A549 (cell line): ENCODE measurements at places on chromosomes 6 and 20. TPM values are rescaled to one million over a fixed set of nuclear protein-coding genes. Genes with fewer than 3 reads are reported as not detected.
A peak's percentile ranks its signal among the peaks of the same experiment; 100 is the strongest.

GRCh38 chr6:15389084-15389764 is 143.4 kb downstream of the JARID2 start:
- DNase-seq: no peak

DNA sequence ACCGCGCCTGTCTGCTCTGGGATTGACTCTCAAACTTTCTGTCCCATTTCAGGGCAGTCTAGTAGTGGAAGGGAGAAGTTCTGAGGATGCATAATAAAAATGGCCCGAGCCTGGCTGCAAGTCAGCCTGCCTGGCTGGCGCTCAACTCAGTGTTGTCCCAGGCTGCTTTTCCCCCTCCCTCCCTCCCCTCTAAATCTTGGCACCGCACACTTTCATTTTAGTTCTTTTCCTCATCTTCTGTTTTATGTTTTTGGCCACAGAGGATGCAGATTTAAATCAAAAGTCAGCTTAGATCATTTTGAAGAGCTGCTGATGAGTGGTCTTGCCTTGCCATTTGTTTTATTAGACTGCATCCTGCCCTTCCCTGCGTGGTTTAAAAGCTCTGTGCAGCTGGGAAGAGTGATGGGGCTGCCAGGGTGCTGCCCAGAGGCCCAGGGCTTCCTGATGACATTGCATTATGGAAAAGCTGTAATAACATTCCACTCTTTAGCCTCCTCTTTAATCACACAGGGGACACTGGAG is 6.5 kb upstream of the UQCC2 start:
- no peak for DNase-seq

GRCh38 chr6:147207351-147207750 is 3.1 kb downstream of the STXBP5 start:
- no peak for DNase-seq

DNA sequence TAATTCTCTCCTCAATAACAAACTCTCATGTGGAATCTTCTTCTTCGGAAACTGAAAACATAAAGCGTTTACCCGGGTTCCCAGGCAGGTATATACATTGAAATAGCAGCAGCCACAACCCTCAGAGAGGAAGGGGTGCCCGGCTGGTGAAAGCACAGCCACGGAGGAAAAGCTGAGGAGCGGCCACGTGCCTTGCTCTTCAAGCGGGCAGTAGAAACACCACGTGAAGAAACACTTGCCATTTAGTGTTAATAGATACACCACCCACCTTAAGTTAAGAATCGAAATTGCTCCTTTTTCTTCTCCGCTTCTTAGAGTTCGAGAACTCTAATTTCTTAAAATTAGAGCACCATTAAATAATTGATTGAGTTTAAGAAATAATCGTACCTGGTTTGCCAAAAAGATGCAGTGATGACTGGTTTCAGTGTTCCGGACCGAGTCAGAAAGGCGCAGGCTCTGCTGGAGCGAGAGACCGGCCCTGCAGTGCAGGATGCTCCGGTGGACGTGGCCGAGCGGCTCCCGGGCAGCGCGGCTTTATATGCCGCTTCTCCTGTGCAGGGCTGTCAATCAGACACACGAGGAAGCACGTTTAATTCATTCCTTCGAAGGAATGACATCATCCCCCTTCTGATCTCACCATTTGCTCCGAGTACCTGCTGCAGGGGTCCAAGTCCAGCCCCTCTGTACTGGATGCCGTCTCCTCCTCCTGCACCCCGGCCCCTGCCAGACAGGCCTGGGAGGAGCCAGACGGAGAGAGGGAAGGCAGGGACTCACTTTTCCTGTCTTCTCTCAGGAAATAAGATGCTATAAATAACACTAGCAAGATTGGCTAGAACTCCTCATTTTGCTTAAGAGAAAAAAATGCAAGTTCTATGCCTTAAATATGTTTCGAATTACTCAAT is at the start of gene THBS2:
TSS of gene THBS2 (minus strand) at position 510 of the 902 bp plus-strand sequence. CDS start 3,062 bp downstream, outside the sequence.
- DNase-seq: no peak

- no peak for DNase-seq
Observed at GRCh38 chr6:15904651-15905376, 224.1 kb upstream of the MYLIP start.

- DNase-seq: no peak
Observed at GRCh38 chr6:88919032-88919431, 44.4 kb downstream of the RNGTT start.

GRCh38 chr20:825710-826421 is 7.6 kb upstream of the FAM110A start:
- no peak for DNase-seq

DNA sequence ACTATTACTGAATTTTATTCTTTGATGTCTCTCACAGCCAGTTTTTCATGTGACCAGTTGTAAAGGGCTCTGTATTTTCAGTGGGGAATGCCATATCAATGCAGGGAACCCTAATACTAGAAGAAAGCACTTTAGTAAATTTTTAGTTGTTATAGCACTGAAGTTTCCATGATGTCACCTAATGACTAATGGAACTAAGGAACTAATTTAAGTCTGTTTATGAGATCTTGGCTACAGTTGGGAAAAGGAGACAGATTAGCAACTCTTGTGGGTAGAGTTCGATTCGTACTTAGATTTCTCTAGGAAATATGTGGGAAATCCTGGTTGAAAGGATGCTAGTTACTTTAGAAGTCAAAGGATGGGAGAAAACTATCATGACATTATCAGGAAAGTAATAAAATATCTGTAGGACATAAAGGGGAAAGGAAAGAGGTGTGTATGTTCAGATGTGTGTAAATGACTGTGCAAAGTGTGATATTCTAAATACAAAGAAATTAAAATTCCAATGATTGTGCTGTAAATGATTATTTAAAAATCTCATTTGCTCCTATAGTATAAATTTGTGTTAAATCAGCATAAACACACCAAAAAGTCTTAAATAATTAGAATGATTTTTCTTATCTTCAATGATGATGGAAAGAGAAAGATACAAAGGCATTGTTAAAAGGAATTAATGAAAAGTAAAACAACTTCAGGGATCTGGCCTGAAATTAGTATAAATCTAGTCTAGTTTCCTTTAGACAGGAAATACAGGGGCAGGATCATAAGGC is 103.4 kb downstream of the LRRC1 start:
- DNase-seq: no peak

DNA sequence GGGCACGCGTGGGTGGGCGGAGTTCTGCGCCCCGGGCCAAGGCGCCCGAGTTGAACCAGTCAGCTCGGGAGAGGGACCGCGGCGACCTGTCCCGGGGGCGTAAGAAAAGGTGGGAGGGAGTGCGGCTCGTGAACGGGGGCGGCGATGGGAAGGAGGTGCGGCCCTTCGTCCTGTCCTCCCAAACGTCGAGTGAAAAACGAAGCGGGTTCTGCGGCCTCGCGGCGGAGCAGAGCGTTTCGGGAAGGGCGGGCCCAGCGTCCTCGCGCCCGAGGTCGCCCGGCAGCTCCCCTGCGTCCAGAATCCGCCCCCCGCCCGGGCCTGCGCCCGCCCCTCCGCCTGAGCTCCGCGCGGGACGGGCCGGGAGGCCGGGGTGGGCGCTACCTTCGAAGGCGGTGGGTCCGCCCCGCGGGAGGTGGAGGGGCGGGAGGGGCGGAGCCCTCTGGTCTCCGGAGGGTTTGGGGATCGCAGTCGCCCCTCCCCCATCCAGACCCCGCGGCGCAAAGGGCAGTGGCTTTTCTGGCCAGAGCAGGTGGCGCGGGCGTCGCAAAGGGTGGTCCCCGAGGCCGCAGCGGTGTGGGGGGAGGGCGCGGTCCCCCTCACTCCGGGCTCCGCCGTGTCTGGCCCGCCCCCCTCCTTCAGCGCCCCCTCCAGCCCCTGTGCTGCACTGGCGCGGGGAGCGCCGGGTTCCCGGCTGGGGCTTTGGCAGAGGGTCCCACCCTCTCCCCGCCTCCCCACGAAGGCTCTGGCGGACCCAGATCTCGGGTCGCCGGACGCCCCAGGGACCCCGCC is 838 bp downstream of the STMN3 start:
- DNase-seq: no peak

DNA sequence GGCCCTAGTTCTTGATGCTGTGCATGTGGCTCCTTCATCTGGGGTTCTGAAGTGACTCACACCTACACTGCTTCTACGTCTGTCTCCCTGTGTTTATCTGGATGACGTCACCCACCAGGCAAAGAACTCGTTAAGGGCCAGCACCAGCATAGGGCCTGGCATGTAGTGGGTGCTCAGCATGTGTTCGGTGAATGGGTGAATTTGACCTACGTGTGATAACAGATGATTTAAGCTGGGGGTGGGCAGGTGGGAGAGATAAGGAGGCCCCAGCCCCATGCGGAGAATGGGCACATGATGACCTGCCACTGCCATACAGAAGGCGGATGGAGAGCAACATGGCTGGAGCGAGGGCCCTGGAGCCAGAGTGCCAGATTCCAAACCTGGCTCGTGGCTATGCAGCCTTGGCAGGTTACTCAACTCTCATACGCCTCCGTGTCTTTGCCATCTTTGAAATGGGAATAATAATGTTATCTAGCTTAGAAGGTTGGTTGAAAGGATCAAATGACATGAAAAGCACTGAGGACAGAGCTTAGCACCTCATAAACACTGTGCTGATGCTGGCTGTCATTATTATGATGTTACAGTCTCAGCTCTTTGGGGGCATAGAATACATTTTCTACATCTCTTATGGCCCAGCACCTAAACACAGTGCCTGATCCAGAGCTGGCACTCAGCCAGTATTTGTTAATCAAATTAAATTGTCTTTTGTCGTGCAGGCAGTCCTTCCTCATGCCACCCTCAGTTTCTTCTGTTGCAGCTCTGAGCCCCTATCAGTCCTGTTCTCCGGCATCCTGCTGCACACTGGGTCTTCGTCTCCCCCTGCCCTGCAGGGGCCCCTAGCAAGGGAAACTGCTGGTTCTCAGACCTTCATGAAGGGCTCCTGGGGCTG is 39.6 kb downstream of the VEGFA start:
- DNase-seq: peak; percentile 28

DNA sequence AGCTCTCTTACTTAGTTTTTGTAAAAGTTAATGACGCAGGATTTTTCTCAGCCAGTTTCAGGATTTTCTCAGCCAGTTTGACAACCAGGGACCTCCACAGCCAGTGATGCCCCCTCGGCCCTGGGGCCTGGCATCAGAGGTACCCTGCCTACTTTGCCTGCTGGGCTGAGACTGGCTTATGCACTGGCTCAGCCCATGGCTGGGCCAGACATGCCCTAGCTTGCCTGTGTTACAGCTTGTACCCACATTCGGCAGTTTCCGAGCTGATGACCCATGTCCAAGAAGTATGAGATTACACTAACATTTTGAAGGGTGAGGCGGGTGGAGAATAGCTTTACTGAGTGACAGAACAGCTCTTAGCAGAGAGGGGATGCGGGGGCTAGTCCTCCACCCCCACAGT is 406.1 kb upstream of the HSF2 start:
- no peak for DNase-seq

- no peak for DNase-seq
Observed at GRCh38 chr6:131937226-131937625, 13.9 kb downstream of the CCN2 start.

GRCh38 chr6:756224-756623 is 63.3 kb upstream of the EXOC2 start:
- no peak for DNase-seq

DNA sequence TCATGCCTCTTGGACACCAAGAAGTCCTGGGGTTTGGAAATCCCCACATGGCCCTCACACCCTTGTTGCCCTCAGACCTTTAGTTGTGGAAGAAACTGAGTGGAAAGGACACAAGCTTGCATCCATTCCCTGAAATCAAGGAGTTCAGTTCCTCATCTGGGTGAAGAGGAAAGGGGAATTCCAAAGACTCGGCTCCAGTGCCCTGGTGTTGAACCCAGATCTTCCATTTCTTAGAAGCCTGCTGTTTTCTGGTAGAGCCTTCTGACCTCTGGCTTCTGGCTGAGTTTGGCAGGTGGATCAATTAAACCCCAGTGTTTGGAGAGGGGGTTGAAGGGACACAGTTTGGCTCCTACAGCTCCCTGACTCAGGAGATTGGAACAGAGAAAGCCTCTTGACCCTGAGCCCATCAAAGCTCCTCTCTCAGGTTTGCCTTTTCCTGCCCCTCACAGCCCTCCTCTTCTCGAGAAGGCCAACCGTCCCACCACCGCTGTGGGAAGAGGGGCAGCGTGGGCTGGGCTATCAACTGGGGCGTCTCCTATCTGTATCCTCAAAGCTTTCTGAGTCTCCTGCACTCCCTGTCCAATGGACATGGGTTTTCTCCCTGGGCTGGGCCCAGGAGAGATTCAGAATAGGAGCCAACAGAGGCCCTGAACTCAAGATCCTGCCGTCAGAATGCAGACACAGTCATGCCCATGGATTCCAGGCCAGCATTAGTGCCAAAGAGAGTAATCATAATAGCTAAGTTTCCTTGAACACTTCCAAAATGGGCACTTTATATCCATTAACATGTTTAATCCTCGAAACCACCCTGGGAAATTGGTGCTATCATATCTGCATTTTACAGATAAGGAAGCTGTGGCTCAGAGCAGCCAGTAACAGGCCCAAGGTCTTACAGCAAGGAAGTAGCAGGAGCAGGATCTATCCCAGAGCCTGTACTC is 146.2 kb downstream of the VEGFA start:
- no peak for DNase-seq

GRCh38 chr6:169824021-169824420 is 72.6 kb downstream of the ERMARD start:
- no peak for DNase-seq

- no peak for DNase-seq
Observed at GRCh38 chr20:17919149-17919548, 49.4 kb downstream of the SNX5 start.

- no peak for DNase-seq
Observed at GRCh38 chr6:108806665-108807064, 41.6 kb upstream of the ARMC2 start.

DNA sequence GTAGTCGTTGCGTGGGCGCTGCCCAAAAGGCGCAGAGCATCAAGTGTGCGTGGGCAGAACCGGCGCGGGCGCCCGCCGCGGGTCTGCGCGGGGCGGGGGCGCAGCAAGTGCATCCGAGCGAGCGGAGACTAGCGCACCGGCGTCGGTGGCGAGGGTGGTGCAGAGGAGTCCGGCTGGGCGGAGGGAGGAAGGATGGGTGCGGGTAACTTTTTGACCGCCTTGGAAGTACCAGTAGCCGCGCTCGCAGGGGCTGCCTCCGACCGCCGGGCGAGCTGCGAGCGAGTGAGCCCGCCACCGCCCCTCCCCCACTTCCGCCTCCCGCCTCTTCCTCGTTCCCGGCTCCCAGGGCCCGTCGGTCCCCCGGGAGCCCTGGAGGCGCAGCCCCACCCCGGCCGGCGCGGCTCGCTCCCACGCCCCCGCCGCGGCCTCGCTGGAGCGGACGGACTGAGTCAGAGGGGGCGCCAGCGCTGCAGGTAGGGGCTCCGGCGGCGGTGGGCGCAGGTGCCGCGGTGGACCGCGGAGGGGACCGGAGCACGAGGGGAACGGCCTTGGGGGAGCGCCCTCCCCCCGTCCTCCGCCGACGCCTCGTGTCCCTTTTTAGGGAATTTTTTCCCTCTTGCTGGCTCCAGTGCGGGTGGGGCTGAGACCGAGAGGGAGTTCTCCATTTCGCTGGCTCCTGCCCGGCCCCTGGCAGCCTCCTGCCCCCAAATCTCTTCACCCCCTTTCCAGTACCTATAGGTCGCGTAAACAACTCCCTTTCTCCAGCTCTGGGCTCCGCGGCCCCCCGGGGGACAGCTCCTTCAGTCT is 1.6 kb upstream of the DBNDD2 start:
- peak; percentile 25 for DNase-seq

Gene TMEM170B
- polyA plus RNA-seq: 2.0 to 2.5 TPM (median 2.0 TPM) in 3 replicates

Gene LHFPL5
- polyA plus RNA-seq: 0.10 to 0.17 TPM (median 0.16 TPM) in 3 replicates

Gene NUP153
- 25.3 to 27.8 TPM (median 26.4 TPM) in 3 replicates for polyA plus RNA-seq

Gene POU5F1
- 2.7 to 3.5 TPM (median 2.8 TPM) in 3 replicates for polyA plus RNA-seq

Gene HLA-DRA
- not detected in 3 replicates for polyA plus RNA-seq

Gene CST5
- polyA plus RNA-seq: not detected in 3 replicates

Gene TFAP2A
- 26.0 to 31.4 TPM (median 26.9 TPM) in 3 replicates for polyA plus RNA-seq

Gene HLA-F
- polyA plus RNA-seq: 3.1 to 4.5 TPM (median 3.3 TPM) in 3 replicates

Gene KIAA1755
- 0.13 to 0.25 TPM (median 0.21 TPM) in 3 replicates for polyA plus RNA-seq

Gene PAX1
- not detected in 3 replicates for polyA plus RNA-seq
